NAMALWA (cell line): ENCODE measurements at places on chromosomes 16 and 17.

DNA sequence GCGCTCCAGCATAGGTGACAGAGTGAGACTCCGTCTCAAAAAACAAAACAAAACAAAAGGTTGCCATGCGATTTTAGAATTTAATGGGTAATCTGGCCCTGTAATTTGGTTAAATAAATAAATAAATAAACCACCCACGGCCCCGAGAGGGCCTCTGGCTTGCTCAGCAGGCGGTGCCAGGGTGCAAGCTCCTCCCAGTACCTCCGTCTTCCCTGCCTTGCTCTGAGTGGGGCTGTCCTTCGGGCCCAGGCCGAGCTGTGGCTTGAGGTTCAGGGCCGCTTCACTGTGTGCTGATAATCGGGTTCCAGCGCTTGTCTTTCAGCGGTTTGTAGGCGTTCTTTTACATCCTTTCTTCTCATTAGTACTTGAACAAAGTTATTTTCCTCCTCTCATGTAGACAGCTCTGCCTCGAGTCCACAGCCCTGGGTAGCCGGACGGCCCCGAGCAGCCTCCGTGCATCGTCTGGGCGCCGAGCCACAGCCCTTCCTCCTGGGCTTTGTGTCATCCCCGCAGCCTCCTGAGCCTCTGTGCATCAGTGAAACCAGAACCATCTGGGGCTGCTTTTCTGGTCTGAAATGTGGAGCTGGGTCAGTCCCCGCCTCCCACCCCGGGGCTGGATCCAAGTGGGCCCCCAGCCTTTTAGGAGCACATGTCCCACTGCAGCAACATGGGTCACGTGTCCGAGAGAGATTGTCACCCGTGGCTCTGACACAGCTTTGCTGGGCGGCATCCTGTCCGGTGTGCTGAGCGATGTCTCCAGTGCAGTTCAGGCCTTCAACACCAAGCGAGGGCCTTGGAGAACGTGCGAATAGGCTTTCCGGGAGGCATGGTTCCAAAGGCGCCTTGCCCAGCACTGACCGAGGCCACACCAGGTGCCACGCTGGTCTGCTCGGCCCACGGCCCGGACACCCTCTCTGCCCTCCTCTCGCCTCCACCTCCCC lies 157.4 kb upstream of the CHMP6 start:
- no peak for DNase-seq

DNA sequence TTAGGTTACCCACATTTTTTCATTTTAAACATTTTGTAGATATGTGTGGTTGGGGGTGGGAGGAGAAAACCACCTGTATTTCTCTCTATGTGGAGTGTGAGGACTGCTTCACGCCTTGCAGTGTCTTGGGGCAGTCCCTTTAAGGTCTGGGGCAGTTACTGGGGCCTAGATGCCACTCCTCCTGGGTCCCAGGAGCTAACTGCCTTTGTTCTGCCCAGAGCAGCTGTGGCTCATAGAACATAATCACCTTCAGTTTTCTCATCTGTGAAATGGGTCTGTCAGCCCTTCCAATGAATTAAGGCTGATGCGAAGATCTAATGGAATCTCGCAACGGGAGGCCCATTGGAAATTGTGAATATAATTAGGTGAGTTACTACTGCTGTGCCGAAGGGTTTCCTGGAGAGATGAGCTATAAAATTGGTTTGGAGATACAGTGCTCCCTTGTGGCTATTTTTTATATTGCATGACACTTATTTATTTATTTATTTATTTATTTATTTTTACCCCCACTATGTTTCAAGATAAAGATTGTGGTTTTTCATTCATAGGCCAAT lies 22.9 kb downstream of the DHRS7C start:
- peak; percentile 22 for DNase-seq

GRCh38 chr16:86083382-86084002 lies 184.5 kb downstream of the IRF8 start:
- no peak for DNase-seq

GRCh38 chr17:82031885-82032627 lies 578 bp downstream of the RAC3 start:
- peak; percentile 49 for DNase-seq

GRCh38 chr17:21545064-21545463 lies 147.3 kb upstream of the KCNJ18 start:
- DNase-seq: no peak

DNA sequence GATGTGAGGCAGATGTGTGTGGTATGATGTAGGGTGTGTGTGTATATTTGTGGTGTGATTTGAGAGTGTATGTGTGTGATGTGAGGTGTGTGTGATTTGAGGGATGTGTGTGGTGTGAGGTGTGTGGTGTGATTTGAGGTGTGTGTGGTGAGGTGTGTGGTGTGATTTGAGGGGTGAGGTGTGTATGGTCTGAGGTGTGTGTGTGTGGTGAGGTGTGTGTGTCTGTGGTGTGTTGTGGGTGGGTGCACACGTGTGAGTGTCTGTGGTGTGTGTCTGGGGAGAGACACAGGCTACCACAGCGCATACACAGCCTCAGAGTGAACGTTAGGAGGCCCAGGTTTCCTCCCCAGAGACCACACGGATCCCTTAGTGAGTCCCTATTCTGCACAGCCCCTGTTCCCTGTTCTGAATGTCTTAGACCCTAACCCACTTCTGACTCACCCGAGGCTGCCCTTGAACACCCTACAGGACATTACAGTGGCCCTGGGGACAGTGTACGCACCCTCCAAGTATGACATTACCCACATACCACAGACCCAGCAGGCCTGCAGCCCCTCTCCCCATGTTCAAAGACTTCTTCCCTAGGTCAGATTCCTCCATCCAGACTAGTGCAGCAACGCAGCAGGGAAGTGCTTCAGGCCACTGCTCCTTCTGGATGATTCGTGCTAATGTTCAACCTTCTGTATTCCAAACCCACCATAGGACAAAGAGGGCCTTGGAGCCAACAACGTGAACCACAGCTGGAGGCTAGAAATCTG lies 3.5 kb upstream of the RAB37 start:
- no peak for DNase-seq

GRCh38 chr17:80948019-80948975 lies 43.3 kb upstream of the CHMP6 start:
- DNase-seq: no peak
